ENCODE measurements at places on chromosomes 7 and 10.

GRCh38 chr7:71131256-71132126 lies 453 bp upstream of the GALNT17 start:
- DNase-seq, result peak; percentile 50

- no peak for DNase-seq
These were observed 55.6 kb upstream of the ABCB5 start for GRCh38 chr7:20559883-20560282.

GRCh38 chr10:70677016-70677415 lies 4.7 kb downstream of the ADAMTS14 start:
- no peak for DNase-seq

- peak; percentile 12 for DNase-seq
These were observed 2.0 kb upstream of the HEPACAM2 start for GRCh38 chr7:93228302-93228701.

All from BE2C (cell line).